ENCODE measurements at places on chromosomes 2 and 18.
A peak's percentile ranks its signal among the peaks of the same experiment; 100 is the strongest.

DNA sequence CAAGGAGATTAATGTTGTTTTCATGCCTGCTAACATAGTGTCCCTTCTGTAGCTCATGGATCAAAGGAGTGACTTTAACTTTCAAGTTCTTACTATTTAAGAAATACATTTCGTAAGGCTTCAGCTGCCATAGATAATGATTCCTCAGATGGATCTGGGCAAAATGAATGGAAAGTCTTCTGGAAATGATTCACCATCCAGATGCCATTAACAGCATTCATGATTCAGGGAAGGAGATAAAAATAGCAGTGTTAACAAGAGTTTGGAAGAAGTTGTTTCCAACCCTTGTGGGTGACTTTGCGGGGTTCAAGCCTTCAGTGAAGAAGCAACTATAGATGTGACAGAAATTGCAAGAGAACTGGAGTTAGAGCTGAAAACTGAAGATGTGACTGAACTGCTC, 17.0 kb downstream of the VRK2 start:
- no peak for DNase-seq

GRCh38 chr2:218128781-218129457, 3.1 kb downstream of the CXCR2 start:
- no peak for DNase-seq

DNA sequence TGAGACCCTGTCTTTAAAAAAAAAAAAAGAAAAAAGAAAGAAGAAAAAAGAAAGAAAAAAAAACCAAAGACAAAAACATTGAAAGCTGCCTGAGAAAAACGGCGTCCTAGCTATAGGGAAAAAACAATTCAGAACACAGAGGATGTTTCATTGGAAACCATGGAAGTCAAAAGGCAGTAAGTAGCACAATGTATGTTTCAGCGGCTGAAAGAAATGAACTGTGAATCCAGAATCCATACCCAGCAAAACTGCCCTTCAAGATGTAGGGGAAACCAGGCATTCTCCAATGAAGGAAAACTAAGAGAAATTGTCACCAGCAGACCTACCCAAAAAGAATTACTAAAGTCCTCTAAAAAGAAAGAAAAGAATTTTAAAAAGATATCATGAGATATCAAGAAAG, 27.6 kb downstream of the EVA1A start:
- DNase-seq, result no peak

DNA sequence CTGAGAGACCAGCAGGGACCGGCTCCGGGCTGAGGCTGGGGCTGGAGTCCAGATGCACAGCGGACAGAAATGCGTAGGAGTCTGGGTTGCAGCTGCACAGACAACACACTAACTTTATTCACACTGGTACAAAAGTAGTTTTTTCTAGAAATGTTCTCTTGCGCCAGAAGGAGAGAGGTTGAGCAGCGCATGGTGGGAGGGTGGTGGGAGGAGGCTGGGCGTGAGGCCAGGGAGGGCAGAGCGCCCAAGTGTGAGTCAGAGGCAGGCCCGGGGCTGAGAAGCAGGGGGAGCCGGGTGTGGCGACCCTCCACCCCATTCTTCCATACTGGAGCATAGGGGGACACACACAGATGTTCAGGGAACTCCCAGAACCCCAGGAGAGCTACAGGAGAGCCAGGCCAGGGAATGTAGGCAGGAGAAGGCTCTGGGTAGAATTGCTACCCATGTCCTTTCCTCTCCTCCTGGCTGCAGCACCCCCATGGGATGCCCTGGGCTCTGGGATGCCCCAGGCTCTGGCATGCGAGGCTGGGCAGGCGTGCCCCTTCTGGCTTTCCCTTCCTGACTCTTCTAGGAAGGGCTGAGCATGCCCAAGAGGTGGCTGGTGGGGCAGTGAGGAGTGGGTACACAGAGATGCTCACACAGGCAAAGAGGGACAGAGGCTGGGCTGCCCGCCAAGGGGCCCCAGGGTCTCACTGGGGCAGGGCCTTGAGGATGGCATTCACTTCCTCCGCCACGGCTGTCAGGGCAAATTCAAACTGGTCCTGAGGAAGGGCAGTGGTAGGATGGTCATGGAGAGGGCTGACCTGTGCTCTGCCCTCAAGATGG, 10.6 kb downstream of the DNAJB2 start:
- DNase-seq, result no peak

GRCh38 chr2:29848566-29849310, 72.6 kb downstream of the ALK start:
- DNase-seq, result no peak

- no peak for DNase-seq
Measured at GRCh38 chr2:121483021-121483420, 47.7 kb upstream of the RNU4ATAC start.

DNA sequence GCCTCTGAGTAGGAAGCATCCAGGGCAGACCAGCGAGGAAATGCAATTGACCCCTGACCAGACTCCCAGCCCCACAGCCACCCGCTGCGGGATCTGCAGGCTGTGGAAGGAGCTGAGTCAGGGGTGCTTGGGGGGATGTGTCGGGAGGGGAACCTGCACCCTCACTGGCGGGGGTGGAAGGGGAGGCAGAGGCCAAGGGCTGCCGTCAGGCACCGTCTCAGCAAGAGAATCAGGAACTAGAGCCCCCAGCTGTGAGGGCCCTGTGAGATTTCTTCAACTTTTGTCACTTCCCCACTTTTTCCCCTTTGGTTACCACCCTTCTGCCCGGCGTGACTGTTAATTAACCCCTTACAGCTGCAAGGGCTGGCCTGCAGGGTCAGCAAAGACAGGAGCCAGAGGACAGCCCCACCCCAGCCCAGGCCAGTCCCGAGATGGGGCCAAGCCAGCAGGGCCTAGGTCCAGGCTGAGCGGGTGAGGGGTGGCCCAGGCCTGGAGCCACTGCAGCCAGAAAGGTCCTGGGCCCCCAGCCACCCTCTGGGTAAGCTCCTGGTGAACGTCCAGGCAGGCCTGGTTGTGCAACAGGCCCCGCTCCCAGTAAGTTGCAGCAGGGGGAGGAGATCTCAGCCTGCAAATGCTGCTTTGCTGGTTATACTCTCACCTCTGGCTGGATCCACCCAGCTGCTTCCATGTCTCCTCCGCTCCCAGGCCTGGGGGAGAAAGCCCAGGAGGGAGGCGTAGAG, 147.0 kb upstream of the ID2 start:
- DNase-seq, result no peak

DNA sequence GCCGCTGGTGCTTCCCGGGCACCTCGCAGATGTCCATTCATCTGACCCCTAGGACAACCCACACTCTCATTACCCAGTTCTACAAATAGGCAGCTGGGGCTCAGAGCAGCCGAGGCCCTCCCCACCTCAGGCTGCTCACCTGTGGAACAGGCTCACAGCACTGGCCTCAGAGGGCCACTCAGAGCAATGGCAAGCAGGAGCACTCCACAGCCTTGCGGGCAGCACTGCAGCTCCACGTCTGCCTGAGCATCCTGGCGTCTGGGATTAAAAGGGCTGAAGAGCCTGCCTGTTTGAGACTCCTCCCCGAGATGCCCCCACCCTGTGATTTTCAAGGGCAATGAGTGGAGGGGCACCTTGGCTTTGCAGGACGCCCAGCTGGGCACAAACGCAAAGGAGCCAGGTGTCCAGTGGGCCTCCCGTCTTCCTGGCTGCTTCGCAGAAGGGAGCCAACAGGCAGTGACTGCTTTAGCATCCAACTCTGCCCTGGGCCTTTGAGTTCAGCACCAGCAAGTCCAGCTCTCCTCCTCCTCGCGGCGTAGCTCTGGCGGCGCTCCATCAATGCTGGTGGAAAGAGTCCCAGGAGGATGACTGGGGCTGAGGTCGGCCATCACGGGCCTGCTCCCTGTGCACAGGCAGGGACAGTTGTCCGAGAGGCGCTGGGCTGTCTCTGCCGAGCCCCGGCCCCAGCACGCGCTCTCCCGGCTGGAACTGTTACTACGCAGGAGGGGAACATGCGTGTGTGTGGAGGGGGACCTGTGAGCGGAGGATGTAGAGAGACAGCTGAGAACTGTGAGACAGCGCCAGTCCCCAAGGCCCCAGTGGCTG, 297.2 kb downstream of the NDUFA10 start:
- DNase-seq, result no peak

DNA sequence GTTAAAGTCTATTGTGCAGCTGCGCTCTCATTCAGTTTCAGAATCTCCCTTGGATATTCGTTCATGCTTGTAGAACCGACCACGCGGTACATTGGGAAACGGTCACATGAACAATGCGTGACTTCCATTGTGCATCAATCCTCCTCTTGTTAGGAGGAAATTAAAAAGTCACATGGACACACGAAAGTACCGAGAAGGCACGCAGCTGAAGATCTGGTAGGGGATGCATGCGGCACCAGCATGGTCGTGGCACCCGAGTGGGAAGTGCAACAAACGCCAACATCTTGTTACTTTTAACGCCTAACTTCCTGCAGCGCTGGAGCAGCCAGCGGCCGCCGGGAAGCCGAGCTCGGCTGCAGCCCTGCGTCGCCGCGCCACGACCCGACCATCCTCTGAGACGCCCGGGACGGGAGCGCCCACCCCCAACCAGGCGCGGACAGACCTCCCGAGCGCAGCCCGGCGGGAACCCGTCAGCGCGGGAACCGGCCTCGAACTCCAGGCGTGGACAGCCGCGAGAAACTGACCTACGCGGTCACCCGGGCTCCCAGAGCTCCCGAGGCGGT, 412 bp downstream of the OSBPL1A start:
- peak; percentile 37 for DNase-seq

GRCh38 chr2:197149546-197149945, 161.0 kb downstream of the ANKRD44 start:
- no peak for DNase-seq

DNA sequence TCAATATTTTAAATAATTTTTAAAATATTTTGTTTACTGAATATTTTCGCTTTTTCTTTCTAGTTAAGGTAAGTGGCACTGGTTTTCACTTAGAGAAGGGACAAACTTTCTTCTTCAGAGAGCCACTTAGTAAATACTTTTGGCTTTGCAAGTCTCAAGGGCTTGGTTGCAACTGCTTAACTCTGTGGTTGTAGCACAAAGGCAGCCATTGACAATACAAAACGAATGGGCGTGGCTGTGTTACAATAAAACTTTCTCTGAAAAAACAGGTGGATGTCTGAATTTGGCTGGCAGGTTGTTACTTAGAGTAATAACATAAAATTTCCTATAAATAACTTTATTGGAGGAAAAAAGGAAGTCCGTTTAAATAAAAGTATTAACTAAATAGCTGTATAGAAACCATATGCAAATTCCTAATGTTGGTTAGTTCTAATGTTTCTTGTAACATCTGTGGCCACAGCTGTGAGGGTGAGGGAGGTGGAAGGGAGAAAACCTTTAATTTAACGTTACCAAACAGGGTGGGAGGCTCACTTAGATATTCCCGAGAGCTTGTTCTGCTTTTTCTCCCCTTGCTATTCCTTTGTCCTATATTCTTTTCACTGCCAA, 62.4 kb upstream of the TNP1 start:
- DNase-seq, result no peak

- no peak for DNase-seq
Measured at GRCh38 chr2:191435141-191435540, 189.9 kb downstream of the MYO1B start.

GRCh38 chr2:173572848-173573247, 218.2 kb downstream of the CDCA7 start:
- no peak for DNase-seq

GRCh38 chr2:181123798-181124231, 143.4 kb downstream of the UBE2E3 start:
- no peak for DNase-seq

GRCh38 chr2:8598295-8599165, 83.3 kb upstream of the ID2 start:
- DNase-seq, result no peak

- no peak for DNase-seq
Measured at GRCh38 chr2:174330945-174331594, 3.7 kb upstream of the SP9 start.

GRCh38 chr2:64675860-64676259, 22.1 kb upstream of the SERTAD2 start:
- no peak for DNase-seq

- DNase-seq, result no peak
Measured at GRCh38 chr2:40303746-40304145, 148.1 kb downstream of the SLC8A1 start.

GRCh38 chr2:212337486-212338343, 200.9 kb downstream of the ERBB4 start:
- no peak for DNase-seq

GRCh38 chr18:33959609-33960008, 265.1 kb downstream of the NOL4 start:
- peak; percentile 24 for DNase-seq

- DNase-seq, result no peak
Measured at GRCh38 chr2:65388051-65388531, 44.3 kb downstream of the SPRED2 start.

DNA sequence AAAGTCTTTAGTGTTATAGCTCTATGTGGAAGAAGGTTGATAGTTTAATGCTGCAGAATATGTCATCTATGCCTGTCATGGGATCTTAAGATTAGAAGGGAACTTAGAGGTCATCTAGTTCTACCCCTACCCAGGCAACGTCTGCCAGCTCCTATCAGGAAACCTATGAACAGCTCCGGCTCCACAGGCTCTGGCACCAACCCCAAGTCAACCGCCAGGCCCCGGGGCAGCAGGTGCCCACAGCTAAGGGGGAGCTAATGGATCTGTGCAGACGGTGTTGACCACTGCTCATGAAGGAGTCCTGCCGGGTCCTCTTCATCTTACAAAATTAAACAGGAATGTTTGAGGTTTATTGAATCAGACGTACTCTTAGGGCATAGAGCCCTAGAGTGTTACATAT, 440.8 kb upstream of the KLHL29 start:
- DNase-seq, result no peak

DNA sequence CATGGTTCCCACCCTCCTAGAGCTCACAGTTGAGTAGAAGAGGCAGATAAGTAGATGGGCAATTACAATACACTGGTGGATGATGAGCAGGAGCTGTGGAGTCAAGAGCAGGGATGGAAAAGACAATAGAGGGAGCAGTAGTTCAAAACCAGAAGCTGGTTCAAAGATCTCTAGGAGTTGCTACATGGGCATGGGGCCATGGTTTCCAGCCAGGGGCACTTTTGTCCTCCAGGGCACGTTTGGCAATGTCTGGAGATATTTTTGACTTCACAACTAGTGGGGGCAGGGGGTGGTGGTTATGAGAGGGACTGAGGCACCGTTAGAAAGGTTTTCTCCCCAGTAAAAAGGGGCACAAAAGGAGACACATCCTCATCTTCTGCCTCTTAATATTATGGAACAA, 236.0 kb downstream of the DYSF start:
- DNase-seq, result no peak

DNA sequence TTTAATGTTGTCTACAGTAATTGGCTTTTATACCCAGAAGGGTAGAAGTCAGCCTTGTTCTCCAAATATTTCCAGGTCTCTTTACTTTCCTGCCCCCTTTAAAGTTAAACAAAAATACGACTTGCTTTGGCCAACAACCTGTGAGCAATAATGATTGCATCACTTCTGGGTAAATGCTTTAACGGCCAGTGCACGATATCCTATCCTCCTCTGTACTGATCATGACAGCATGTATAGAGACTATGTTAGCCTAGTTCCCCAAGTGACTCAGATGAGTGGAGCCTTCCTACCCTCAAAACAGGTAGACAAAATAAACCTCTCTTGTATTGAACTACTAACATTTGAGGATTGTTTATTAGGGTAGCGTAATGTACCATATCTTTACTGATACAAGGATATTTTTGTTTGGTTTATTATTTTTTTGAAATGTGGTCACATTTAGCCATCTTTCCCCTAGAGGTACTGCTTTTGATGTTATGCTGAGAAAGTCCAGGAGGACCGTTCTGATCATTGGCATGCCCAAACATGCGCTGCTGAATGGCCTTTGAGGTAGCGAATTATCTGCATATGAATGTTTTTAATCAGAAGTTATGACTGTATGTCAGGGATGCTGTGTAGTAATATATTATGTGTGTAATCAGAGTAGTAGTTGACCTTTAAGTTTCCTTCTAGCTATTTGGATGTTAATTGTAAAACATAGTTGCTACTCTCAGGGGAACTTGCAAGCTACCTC, 262.6 kb upstream of the DCC start:
- no peak for DNase-seq
